MCF 10A (cell line): ENCODE measurements at places on chromosomes 5 and 9. TPM values are rescaled to one million over a fixed set of nuclear protein-coding genes. Genes with fewer than 3 reads are reported as not detected.

The BASP1 gene
- 76.3 and 84.5 TPM in 2 replicates for total RNA-seq

The CDC20B gene
- not detected in 2 replicates for total RNA-seq

The BTNL8 gene
- total RNA-seq = not detected in 2 replicates

The ZNF483 gene
- total RNA-seq = 1.3 and 2.4 TPM in 2 replicates

The PARP8 gene
- 24.5 and 31.2 TPM in 2 replicates for total RNA-seq

The DAB2IP gene
- 15.5 and 17.0 TPM in 2 replicates for total RNA-seq
